ENCODE measurements at places on chromosomes 3 and 15. TPM values are rescaled to one million over a fixed set of nuclear protein-coding genes. Genes with fewer than 3 reads are reported as not detected.
A peak's percentile ranks its signal among the peaks of the same experiment; 100 is the strongest.

GRCh38 chr3:108221393-108221792 lies 831 bp downstream of the IFT57 start:
- no peak for DNase-seq
- peak overlapping the region; percentile 75 for H3K4me3 ChIP-seq
- peaks cover 52% of the 10 kb centered on the region for H3K4me1 ChIP-seq
- no peaks in the 10 kb centered on the region for H3K36me3 ChIP-seq
- H3K27ac ChIP-seq, result peak overlapping the region; percentile 80

The GPR149 gene
- total RNA-seq, result not detected

GRCh38 chr3:69033470-69033869 lies 18.7 kb downstream of the TMF1 start:
- no peak for DNase-seq
- H3K27me3 ChIP-seq, result no peaks in the 10 kb centered on the region
- H3K4me1 ChIP-seq, result no peaks in the 10 kb centered on the region

The CCDC191 gene
- 5.4 TPM for total RNA-seq

- no peaks in the 10 kb centered on the region for H3K4me1 ChIP-seq
- DNase-seq, result no peak
- H3K4me3 ChIP-seq, result no peak overlapping the region
- no peaks in the 10 kb centered on the region for H3K36me3 ChIP-seq
Measured at GRCh38 chr3:120193554-120193953, 91.5 kb downstream of the GPR156 start.

DNA sequence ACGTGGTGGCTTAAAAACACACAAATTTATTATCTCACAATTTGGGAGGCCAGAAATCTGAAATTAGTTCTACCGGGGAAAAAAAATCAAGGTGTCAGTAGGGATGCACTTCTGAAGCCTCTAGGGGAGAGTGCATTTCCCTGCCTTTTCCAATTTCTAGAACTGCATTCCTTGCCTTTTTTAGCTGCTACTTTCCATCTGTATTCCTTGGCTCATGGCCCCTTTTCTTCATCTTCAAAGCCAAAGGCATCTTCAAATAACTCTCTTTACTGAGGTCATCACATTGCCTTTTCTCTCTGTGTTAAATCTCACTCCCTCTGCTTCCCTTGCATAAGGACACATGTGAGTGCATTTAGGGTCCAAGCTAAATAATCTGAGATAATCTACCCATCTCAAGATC lies 69.5 kb upstream of the NEO1 start:
- no peak overlapping the region for H3K27ac ChIP-seq
- H3K4me1 ChIP-seq, result no peaks in the 10 kb centered on the region
- H3K27me3 ChIP-seq, result no peaks in the 10 kb centered on the region
- DNase-seq, result no peak
- H3K4me3 ChIP-seq, result no peak overlapping the region

- no peak for DNase-seq
- H3K27ac ChIP-seq, result no peak overlapping the region
- no peaks in the 10 kb centered on the region for H3K36me3 ChIP-seq
- no peaks in the 10 kb centered on the region for H3K27me3 ChIP-seq
- no peak overlapping the region for H3K4me3 ChIP-seq
Measured at GRCh38 chr3:71341721-71342120, 241.8 kb downstream of the FOXP1 start.

- peaks cover 36% of the 10 kb centered on the region for H3K4me1 ChIP-seq
- peak; percentile 80 for DNase-seq
- H3K27ac ChIP-seq, result peak overlapping the region; percentile 92
Measured at GRCh38 chr3:14124223-14124614, 451 bp downstream of the CHCHD4 start.

The GTF2E1 gene
- 5.9 TPM for total RNA-seq

GRCh38 chr3:67534594-67534993 lies 119.8 kb downstream of the SUCLG2 start:
- H3K36me3 ChIP-seq, result no peaks in the 10 kb centered on the region
- no peak for DNase-seq
- no peak overlapping the region for H3K27ac ChIP-seq
- H3K27me3 ChIP-seq, result no peaks in the 10 kb centered on the region
- H3K4me3 ChIP-seq, result no peak overlapping the region

GRCh38 chr3:110579840-110580550 lies 491.6 kb upstream of the NECTIN3 start:
- H3K27ac ChIP-seq, result no peak overlapping the region
- no peaks in the 10 kb centered on the region for H3K27me3 ChIP-seq
- no peak for DNase-seq
- no peaks in the 10 kb centered on the region for H3K36me3 ChIP-seq
- H3K4me3 ChIP-seq, result no peak overlapping the region

- peaks cover 83% of the 10 kb centered on the region for H3K4me1 ChIP-seq
- H3K27me3 ChIP-seq, result no peaks in the 10 kb centered on the region
- no peaks in the 10 kb centered on the region for H3K36me3 ChIP-seq
- peak; percentile 34 for DNase-seq
- peak overlapping the region; percentile 90 for H3K27ac ChIP-seq
Measured at GRCh38 chr15:92637626-92638025, 17.9 kb downstream of the FAM174B start.

Measured in body of pancreas (tissue), 4 donors.